ENCODE measurements at places on chromosomes 5 and 9.

- no peak for DNase-seq
Observed at GRCh38 chr5:132877938-132878337, 4.5 kb downstream of the LEAP2 start.

GRCh38 chr5:41817625-41818301, 52.5 kb downstream of the OXCT1 start:
- no peak for DNase-seq

DNA sequence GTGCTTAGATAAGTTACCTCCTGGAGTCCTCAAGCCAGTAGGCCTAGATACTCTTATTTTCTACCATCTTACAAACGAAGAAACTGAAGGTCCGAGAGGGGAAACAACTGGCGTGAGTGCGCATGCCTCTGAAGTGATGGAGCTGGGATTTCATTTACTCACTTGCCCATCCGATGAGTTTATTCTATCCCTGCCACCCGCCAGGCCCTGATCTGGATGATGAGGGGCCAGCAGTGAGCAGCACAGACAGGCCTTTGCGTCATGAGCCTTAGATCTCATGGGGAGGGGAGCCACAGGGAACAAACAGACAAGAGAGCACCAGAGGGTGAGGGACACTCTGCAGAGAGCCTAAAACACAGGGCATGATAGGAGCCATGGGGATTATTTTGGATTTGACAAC, 34.1 kb upstream of the SLC2A8 start:
- DNase-seq, result no peak

DNA sequence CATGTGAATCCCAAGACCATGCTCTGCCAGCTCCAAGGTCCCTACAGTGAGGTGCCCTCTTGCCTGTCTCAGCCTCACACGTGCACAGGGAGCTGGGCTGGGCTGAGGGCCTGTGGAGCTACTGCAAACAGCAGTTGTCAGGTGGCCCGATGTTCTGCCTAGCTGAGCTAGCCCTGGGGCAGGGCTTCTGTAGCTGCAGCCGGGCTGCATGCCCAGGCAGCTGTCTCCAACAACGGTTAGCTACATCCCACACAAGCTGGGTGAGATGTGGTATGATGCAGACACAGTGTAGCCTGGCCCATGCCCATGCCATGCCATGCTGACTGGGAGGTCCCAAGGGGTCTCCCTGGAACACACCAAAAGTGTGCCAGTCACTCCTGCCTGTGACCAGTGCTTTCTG, 62.0 kb downstream of the MACROH2A1 start:
- no peak for DNase-seq
